ENCODE measurements at places on chromosomes 12 and 14. TPM values are rescaled to one million over a fixed set of nuclear protein-coding genes. Genes with fewer than 3 reads are reported as not detected.

Gene TAS2R46
- 11.2 TPM for total RNA-seq

DNA sequence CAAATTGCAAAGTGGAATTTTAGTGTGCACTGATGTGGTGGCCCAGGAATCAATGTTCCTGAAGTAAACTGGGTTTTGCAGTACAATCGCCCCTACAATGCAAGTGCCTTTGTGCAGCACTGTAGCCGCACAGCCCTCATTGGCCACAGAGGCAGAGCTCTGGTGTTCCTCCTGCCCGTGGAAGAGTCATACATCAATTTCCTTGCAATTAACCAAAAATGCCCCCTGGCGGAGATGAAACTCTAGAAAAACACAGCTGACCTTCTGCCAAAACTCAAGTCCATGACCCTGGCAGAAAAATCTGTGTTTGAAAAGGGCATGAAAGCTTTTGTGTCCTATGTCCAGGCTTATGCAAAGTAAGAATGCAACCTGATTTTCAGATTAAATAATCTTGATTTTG is 117.9 kb upstream of the PRB2 start:
- no peak for DNase-seq

- DNase-seq, result peak; percentile 27
Observed at GRCh38 chr14:35879654-35880249, 53.6 kb downstream of the BRMS1L start.

DNA sequence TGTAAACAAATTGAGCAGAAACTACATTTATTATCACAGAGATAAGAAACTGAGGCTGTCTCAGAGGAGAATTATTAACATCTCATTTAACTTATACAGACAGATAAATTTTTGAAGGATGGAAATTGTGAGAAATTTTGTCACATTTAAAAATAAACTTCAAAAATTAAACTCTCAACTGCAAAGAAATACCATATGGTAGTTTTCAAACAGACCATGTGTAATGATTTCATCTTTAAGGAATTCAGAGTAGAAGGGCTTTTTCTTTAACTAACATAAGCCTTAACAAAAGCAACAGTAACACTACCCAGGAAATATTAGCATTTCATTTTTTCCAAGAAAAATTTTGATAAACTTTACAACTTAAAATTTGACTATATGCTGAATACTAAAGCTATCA is 26.6 kb downstream of the NUP37 start:
- peak; percentile 36 for DNase-seq

Gene AHNAK2
- total RNA-seq, result 26.6 TPM

Gene NFE2
- total RNA-seq, result 7.9 TPM

Gene RPL10L
- not detected for total RNA-seq

DNA sequence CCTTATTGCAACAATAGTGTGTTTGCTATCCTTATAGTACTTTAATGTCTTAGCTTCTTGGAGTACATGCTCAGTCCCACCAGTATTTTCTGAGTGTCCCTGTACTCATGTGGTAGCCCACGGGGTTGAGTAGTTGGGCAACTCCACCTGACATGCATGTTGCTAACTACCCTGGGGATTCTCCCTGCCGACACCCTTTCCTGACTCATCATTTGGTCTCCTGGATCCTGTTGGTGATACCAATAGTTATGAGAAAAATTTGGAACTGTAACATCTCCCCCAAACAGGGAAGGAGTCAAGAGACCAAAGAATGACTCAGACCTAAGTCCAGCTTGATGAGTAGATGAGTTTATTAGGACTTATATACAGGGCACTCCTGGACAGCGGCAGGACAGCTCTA is 101.6 kb downstream of the BRMS1L start:
- DNase-seq, result no peak

Gene HCAR2
- total RNA-seq, result 7.1 TPM

DNA sequence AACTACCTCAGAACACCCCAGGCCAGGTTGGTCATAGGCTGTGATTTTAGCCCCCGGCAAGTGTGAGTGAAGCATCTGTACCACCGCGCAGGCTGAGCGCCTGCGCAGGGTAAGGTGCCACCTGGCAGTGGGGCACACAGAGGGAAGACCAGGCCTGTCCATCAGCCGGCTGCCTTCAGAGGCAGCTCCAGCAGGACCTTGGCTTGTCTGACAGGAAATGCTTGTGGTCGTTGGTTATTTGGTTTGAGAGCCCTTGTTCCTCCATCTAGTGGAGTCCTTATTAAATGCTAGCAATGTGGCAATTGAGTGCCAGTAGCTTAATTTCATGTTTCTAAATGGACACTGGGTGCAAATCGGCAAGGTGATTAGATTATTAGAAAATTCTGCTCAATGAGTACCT is 27.5 kb downstream of the SLC25A29 start:
- DNase-seq, result no peak

Gene ADAM21
- total RNA-seq, result 0.09 TPM

Gene TEX52
- total RNA-seq, result not detected

- DNase-seq, result no peak
Observed at GRCh38 chr14:35766700-35767082, 42.4 kb downstream of the RALGAPA1 start.

GRCh38 chr14:61561657-61562276 is 133.5 kb upstream of the HIF1A start:
- DNase-seq, result no peak

Gene PRB2
- total RNA-seq, result not detected

Gene KRT83
- not detected for total RNA-seq

Gene KIF26A
- 6.5 TPM for total RNA-seq

DNA sequence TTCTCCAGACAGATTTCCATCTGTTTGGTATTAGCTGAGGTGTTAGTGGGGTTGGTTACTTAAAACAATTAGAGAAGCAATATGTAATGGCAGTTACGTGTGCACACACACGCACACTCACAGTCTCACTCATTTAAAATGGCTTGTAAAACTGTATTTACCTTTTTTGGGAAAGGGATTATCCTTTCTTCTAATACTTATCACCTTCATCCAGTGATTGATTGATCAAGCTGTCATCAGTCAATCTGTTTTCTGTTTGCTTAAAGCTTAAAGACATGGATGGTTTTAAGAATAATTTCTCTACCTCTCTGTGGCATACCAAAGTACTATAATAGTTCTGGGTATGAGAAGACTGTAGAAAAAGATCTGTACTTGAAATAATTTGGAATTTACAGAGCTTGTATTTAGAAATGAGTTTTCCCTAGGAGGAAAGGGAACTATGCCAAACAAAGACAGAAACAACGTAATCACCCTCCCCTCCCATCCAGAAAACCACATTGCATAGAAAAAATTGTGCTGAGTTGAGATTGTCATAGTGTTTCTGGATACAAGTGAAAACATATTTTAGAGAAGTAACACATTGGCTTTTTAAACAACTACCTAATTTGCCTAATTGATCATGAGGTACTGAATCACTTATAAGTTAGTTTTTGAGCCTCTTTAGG is 455.8 kb downstream of the PCNX1 start:
- peak; percentile 89 for DNase-seq

DNA sequence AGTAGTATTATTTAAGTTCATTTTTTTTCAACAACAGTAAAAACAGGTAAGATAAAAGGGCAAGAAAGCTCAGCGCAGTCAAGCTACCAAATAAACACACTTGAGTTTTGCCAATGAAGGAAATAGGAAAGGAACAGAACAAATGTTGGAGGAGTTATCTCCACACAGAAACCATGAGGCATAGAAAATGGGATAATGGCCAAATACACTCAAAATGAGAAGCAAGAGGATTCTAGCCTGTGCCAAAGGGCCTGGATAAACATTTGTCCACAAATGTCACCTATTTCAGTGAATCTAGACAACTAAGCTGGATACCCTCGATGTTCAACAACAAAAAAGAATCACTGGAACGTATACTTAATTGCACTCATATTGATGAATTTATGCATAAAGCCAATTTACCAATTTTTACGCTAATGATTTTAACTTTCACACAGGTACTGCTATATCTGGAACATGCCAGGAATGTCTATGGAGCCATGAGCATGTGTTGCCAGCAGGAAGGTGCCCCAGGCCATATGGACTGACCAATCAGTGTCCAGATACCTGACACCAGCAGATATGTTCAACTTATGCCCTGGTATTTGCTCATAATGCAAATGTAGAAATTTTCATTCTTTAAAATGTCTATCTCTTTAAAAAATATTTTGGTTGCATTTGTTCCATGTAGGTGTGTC is 21.1 kb downstream of the ST8SIA1 start:
- DNase-seq, result no peak

Gene ADAMTS20
- total RNA-seq, result not detected

Gene KRT76
- not detected for total RNA-seq

Gene SYCP3
- 0.46 TPM for total RNA-seq

DNA sequence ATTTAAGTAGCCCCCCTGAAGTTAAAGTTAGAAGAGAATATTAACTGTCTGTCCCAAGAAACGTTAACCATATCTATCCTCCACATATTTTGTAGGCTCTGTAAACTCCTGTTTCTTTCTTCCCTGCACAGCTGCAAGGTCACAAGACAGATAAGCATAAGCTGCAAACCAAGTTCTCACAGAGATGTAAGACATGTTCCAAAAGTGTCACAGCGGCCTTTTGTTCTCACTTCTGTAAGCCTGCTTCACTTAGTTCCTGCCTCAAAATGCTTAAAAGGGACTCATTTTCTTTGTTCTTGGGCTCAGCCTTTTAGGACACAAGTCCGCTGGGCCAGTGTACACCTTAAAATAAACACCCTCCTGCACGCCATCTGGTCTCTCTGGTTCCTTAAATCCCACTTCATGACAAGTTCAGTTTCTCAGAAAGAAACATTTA is 3.2 kb downstream of the RNASE1 start:
- DNase-seq, result no peak

GRCh38 chr14:70886421-70887206 is 20.6 kb upstream of the PCNX1 start:
- DNase-seq, result no peak

- DNase-seq, result no peak
Observed at GRCh38 chr12:5953835-5954586, 9.0 kb upstream of the ANO2 start.

DNA sequence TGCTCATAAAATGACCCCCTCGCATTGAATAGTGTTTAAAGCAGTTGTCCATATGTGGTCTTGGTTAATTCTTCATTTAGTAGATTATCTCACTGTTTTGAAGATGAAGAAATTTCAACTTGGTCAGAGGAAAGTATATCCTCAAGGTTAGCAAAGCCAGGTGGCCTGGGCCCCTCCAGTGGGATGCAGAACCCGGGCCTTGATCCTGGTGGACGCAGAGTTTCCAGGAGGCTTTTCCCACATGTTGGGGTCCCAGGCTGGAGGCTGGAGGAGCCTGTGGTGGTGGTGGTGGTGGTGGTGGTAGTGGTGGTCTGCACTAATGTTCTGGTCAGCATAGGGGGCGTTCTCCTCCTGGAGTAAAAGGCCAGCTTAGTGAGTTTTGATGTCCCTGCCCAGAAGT is 85.9 kb downstream of the ESRRB start:
- no peak for DNase-seq

GRCh38 chr14:101740981-101741380 is 20.5 kb upstream of the PPP2R5C start:
- no peak for DNase-seq

Gene PLBD1
- 30.5 TPM for total RNA-seq

Gene SPX
- total RNA-seq, result 24.0 TPM

DNA sequence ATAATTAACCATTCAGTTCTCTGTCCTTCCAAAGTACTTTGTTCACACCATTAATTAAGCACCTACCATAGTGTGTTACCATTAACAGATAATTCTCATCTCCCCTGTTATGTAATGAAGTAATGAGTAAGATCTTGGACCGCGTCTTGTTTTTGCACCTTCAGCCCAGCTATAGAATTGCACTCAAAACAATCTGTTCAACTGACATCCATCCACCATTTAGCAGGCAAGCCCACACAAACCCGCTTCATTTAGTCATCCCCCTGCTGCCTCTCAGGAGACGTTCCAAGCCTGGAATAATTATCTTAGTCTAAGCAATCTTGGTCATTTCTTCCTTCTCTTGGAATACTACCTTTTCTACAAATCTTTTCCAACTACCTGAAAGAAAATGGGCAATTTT is 74.4 kb downstream of the DUSP16 start:
- no peak for DNase-seq

Gene FAM181A
- 4.0 TPM for total RNA-seq

DNA sequence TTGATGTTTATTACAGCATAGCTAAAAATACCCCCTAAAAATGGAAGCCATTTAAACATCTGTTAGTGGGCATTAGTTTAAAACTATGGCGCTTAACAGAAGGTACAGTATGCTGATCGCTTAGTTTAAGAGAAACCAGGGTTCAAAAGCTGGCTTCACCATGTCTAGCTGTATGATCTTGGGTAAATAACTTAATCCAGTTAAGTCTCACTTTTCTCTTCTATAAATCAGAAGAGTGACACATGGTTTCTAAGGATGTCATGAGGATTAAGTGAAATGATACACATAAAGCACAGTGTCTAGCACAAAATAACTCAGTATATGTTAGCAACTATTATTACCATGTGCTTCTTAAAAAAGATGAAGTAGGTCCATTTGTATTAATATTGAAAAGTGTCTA is 38.7 kb downstream of the STK38L start:
- DNase-seq, result no peak

Gene GYS2
- not detected for total RNA-seq

- DNase-seq, result no peak
Observed at GRCh38 chr14:65470404-65470880, 57.9 kb downstream of the FUT8 start.

Gene TIGAR
- total RNA-seq, result 1.6 TPM

Gene TMPRSS12
- not detected for total RNA-seq

Gene CCDC38
- not detected for total RNA-seq

- no peak for DNase-seq
Observed at GRCh38 chr14:94288610-94289465, 4.2 kb downstream of the SERPINA10 start.

- no peak for DNase-seq
Observed at GRCh38 chr14:34619471-34619870, 10.5 kb downstream of the SNX6 start.

DNA sequence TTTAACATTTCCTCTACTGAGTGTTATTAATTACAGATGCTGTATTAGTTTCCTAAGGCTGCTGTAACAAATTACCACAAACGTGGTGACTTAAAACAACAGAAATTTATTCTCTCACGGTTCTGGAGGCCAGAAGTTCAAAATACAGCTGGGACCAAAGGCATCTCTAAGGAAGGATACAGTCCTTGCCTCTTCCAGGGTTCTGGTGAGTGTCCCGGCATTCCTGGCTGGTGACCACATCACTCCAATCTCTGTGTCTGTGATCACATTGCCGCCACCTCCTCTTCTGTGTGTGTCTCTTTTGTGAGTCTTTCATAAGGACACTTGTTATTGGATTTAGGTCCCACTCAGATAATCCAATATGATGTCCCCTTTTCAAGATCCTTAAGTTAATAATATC is 85.1 kb upstream of the CCDC198 start:
- DNase-seq, result no peak

DNA sequence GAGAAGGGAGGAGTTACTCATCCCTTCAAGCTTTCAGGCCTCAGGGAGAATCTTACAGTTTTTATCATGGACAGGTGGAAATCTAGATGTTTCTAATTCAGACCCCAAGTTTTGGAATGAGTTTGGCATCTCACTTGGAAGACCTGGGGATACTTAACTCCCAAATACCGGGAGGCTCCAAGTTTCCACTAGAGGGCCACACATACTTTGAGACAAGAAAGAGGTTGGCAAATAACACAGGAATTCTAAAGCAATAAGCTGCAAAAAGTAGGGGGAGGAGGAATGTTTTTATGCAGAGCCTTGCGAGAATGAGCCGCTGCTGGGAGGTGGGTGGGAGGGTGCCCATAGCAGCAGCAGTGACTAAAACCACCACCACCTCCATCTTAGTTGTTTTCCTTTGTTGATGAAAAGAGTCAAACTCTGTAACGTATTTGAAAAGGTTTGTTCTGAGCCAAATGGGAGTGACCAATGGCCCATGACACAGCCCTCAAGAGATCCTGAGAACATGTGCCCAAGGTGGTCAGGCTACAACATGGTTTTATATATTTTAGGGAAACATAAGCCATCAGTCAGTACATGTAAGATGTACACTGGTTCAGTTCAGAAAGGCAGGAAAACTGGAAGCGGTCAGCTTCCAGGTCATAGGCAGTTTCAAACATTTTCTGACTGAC is 34.2 kb upstream of the RNASE1 start:
- peak; percentile 52 for DNase-seq

All from lung (tissue), 17 donors.